ENCODE measurements at places on chromosomes 6 and 20.

- no peak for DNase-seq
These were observed 33.3 kb upstream of the ARMH2 start for GRCh38 chr6:24831771-24832716.

DNA sequence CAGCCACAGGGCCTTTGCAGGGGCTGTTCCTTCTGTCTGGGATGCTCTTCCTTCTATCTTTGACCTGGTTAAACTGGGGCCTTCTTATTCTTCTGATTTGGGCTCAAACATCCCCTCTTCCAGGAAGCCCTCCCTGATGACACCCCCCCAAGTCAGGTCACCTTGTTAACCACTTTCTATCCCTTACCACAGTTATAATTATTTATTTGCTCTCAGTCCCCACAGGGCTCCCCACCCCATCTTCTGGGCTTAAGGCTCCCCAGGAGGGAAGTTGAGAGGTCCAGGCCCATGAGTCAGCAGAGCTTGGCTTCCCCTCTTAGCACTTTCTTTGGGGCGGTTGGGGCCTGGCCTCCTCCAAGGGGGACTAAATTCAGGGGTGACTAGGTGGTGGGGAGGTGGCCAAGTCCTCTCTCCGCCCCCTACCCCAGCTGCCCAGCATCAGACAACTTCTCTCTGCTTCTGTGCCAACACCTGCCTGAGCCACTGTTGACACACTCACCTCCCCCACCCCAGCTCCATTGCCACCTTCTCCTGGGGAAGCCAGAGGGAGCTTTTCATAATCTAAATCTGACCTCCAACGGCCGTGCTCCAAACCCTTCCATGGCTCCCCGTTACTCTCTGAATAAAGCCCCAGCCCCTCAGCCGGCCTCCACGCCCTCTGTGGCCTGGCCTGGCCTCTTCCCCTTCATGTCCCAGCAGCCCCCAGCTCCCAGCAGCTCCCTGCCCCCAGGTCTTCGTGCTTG is 70.0 kb downstream of the CEBPB start:
- DNase-seq: peak; percentile 40

DNA sequence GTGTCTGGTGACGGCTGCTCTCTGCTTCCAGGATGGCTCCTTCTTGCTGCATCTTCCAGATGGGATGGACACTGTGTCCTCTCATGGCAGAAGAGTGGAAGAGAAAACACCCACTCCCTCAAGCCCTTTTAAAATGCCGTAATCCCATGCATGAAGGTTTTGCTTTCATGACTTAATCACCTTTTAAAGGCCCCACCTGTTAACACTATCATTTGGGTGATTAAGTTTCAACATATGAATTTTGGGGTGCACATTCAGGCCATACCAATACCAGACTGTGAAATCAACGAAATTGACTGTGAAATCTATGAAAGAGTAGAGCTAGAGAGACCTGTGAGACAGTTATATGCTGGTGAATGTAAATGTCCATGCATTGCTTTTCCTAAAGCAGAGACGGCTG is 374.3 kb upstream of the CHD6 start:
- DNase-seq: no peak

DNA sequence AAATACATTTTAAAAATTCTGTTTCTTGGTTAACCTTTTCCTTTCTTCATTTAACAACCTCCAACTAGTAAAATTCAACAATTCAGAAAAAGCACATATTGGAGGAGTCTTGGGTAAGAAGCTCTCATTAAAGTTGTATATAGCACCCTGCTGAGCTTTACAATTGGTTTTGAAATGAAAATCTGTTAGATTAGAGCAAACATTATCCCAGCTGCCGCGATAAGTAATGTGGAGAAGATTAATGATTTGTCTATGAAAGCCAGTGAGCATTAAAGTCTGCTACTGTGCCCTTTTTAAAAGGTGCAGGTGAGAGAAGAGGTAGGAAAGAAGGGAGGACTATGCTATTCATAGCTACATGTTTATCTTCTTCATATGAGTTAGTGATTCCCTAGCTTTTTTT is 201.5 kb downstream of the ZFAND3 start:
- no peak for DNase-seq

- no peak for DNase-seq
These were observed 9.0 kb downstream of the NKAIN2 start for GRCh38 chr6:123812621-123813020.

- no peak for DNase-seq
These were observed 170.8 kb downstream of the SASH1 start for GRCh38 chr6:148513145-148514071.

DNA sequence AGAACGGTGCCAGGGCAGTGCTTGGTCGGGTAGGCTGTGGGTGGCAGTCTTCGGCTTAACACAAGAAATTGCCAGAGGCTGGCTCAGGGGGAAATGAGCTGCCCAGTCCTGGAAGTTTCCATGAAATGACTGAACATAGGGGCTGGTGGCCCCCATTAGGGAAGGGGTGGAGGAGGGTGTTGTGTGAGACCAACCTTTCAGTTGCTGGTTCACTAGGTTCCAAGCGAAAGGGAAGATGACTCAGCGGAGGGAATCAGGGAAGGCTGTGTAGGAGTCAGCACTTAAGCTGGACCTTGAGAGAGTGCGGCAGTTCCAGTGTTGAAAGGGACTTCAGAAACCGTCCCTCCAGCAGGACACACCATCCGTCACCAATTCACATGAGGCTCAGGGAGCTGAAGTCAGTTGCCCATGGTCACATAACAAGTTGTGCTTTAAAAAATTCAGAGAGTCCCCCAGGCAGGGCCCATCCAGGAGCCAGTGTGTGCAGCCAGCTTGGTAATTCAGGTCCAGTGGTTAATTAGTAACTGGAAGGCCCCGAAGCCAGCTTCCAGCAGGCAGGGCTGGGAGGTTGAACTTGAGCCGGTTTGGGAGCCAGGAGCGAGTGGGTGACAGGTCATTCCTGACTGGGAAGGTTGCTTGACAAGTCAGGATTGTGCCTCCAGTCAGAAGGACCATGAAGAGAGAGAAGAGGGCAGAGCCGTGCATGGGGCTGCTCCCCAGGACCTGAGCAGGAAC is at the start of gene SGK2:
Gene SGK2 (plus strand): TSS at position 616 of the 735 bp plus-strand sequence. CDS start 7,469 bp downstream, outside the sequence.
- no peak for DNase-seq

GRCh38 chr6:83948851-83949250 is 84.7 kb upstream of the MRAP2 start:
- no peak for DNase-seq

DNA sequence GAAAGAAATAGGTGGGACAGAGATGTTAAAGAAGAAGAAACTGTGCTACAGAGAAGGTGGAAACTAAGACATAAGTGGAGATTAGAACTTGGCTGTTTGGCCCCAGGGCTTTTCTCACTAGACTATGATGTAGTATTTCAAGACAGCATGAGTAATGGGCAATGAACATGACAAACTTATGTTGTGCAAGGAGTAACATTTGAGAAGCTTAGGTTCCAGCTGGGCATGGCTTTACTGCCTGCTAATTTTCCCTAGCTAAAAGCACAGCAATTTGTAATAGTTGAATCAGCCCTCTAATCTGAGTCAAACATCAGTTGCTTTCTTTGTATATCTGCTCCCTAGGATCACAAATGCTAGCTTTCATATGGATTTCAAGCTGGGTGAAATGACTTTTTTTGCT is 294.3 kb upstream of the BMP2 start:
- no peak for DNase-seq

GRCh38 chr6:12483712-12484111 is 193.6 kb downstream of the EDN1 start:
- no peak for DNase-seq

- DNase-seq: no peak
These were observed 57.8 kb upstream of the KLHL31 start for GRCh38 chr6:53723331-53723730.

GRCh38 chr20:45502561-45502960 is 12.9 kb downstream of the SPINT3 start:
- DNase-seq: no peak

- DNase-seq: no peak
These were observed 703 bp downstream of the EPHA7 start for GRCh38 chr6:93418408-93419303.

DNA sequence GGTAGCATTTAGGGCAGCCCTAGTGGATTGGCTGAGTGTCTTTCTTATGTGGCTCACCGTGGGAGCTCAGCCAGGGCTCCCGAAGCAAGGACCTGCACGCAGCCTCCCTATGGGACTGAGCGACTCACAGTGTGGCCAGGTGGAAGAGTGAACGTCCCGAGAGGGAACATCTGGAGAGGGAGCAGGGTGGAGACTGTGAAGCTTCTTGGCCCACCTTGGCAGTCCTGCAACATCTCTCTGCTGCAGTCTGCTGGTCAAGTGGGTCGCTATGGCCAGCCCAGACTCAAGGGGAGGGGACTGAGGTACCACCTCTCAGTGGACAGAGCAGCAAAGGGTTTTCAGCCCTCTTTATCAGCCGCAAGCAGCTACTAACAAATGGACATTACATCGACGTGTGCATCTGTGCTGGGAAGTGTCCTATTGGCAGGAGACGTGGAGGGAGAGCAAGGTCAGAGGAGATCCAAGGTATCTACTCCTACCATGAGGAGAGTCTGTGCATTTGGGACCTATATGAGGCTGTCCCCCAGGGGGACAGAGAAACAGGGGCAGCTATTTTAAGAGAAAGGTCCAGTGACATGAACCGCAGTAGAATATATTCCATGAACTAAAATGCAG is 49.0 kb upstream of the NXT1 start:
- no peak for DNase-seq

DNA sequence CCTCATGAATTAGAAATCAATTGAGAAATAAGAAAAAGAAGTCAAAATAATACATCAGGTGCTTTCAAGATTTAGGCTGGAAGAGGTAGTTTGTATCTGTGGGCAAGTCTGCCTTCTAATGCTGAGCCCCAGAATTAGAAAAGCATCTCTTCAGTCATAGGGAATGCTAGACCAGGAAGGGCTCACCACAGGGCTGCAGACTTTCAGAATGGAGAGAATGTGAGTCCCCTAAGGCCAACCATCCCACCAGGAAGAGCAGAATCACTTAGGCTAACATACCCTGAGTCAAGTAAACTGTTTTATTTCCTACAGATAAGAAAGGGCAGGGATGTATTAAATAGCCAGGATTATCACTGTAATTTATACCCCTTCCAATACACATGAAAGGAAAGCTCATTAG is 510.2 kb downstream of the RNF144B start:
- DNase-seq: no peak

All from GDM1 (cell line).